RPMI8226 (cell line): ENCODE measurements at places on chromosomes 3 and 15.

- DNase-seq = no peak
Observed at GRCh38 chr3:64009528-64009927, 13.8 kb downstream of the PSMD6 start.

GRCh38 chr3:46325645-46326300, 28.1 kb upstream of the CCR2 start:
- peak; percentile 20 for DNase-seq

DNA sequence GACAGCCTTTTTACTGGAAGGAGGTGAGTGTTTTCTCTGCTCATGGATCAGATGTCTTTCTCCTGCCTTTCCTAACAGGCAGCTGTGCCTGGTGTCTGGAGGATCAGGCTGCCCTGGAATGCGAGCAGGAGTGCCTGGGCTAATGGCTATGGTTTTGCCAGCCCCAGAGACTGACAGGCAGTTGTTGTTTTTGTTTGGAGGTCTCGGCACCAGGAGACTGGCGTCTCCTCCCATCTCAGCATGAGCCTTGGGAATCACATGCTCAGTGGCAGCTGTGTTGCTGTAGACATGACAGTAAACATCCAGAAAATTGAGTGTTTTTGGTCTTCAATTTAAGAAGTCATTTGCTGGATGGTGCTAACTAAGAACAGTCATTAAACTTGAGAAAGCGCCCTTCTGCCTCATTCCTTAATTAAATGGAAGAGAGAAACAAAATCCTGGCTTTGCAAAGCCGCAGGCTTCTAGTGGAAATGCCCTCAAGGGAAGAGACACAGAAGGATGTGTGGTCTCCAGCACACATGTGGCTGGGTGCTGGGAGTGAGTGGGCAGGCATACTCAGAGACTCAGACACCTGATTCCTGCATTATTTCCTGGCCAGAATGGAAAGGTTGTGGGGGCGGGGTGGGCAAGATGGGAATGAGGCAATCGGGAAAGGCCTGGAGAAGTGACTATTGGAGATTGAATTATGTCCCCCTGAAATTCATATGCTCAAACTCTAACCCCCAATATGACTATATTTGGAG, 97.0 kb upstream of the NMNAT3 start:
- no peak for DNase-seq

DNA sequence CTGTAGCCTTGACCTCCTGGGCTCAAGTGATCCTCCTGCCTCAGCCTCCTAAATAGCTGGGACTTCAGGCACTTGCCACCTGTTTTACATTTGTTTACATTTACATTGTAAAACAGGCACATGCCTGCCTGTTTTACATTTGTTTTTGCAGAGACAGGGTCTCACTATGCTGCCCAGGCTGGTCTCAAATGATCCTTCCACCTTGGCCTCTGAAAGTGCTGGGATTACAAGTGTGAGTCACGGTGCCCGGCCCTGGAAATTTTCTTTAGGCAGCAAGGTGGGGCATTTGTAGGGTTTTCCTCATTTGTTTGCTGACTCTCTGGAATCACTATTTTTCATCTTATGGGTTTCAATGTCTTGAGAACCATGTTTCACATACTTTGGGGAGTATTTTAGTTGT, 25.0 kb downstream of the PIF1 start:
- no peak for DNase-seq

GRCh38 chr15:58604455-58604923, 145.0 kb downstream of the ADAM10 start:
- no peak for DNase-seq

DNA sequence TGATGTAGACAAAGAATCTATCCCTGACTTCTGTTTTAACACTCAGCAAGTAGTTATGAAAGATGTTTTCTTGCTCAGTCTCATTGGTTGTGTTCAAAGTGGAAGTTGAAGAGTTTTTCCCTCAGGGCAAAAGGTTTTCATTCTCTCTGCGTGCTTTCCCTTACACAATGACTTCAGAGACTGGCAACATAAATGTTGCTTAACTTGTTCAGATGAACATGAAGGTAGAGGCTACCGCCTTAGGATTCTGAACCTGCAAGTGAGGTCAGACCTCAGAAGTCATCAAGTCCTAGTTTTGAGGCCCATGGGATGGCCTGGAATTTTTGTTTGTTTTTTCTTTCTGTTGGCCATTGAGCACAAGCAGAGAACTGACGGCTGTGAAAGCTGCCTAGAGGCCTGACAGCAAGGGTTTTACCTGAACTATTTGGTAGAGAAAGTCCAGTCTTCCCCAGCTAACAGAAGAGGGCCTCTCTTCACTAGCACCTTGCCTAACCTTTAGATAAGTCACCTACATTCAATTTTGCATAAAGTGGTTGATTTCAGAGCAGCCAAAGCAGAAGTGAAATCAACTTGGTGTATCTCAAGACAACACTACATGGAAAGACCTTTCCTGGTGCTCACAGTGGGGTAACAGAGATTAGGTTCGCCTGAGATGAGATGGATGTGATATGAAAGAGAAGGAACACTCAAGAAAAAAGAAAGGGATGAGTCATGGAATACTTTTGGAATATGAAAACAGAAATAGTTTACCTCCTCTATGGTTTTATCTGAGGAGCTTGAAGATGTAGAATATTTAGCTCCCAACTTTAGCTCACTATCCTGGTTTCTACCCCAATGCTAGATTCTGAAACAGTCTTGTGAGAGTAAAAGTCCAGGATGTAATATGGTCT, 53.6 kb upstream of the AP4E1 start:
- DNase-seq = no peak

GRCh38 chr3:193714523-193715137, 121.6 kb downstream of the OPA1 start:
- no peak for DNase-seq

DNA sequence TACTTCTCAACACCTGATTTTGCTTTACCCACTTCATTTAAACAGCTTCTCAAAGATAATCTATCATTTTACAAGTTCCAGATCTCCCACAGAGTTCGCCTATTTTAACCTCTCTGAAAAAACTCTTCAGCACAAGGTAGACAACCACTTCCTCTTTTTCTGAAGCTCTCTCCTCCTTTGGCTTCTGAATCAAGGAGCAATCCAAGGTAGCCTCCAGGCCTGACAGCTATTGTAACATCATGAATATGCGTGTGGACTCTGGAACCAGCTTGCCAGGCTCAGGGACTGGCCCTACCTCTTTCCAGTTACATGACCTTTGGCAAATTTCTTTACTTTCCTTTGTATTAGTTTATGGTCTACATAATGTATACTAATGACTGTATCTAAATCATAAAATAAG, 405.9 kb upstream of the ZNF385D start:
- DNase-seq = peak; percentile 7

- DNase-seq = no peak
Observed at GRCh38 chr3:191244242-191244867, 45.3 kb downstream of the OSTN start.

GRCh38 chr15:33086500-33087121, 107.9 kb downstream of the FMN1 start:
- DNase-seq = peak; percentile 49

- peak; percentile 30 for DNase-seq
Observed at GRCh38 chr15:65376767-65377104, 1.1 kb downstream of the IGDCC3 start.

DNA sequence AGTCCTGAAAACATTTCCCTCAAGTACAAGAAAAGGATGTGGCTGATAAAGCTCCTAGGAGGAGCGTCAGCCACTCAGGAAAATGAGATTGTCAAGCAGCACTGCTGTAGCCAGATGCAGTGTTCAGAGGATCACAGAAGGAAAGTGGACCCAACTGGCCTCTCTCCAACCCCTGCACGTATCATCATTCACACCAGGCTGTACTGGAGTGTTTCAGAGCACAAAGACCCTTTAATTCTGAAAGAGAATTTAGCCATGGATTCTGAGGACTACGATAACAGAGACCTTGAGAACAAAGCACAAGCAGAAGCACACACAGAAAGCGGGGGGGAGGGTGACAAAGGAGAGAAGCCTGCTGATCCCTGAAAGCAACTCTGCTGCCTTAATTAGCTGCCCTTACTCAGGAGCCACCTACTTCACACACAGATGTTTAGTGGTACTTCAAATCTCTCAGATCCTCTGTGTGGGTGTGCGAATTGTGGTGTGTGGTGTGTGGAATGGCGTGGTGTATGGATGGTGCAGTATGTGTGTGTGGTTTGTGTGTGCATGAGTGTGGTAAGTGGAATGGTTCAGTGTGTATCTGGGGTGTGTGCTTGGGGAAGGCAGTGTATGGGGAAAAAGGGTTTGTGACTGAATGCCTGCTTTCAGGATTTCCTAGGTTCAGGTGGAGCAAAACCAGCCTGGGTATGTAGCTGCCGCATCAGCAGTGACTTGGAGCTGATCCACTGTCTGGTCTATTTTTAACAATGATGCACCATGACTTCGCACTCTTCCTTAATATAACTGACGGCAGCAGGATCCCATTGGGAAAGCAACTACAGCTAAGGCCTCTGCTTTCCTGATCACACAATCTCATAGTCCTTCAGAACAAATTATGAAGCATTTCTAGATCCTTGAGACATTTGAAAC, 192.5 kb downstream of the RSL24D1 start:
- no peak for DNase-seq

DNA sequence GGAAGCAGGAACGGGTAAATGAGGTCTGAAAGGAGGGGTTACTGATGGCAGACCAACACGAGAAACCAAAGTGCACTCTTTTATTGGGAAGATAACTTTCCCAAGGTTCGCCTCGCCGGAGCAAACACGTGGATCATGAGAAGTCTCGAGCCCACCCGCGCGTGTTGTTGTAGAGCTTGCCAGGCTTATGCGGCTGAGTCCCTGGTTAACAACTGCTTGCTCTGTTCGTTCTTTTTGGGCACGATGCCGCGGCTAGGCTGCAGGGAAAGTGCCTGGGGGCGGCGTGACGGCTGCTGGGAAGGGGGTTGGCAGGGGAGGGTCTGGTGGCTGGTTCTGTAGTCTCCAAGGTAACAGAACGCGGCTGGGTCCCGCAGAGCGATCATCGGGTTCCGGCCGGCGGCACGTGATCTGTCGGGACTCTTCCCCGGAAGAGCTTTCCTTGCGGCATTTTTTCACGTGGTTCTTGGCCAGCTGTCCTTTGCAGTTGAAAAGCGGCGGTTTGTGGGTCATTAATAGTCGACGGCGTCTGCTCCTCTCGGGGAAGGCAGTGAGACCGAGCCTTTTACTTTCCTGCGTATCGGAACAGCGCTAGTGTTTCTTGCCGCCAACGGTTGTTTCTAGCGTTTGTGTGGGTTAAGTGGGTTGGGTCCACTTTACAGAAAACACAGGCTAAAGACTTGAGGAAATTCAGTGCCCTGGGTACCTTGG, 1.5 kb downstream of the MGA start:
- peak; percentile 85 for DNase-seq

DNA sequence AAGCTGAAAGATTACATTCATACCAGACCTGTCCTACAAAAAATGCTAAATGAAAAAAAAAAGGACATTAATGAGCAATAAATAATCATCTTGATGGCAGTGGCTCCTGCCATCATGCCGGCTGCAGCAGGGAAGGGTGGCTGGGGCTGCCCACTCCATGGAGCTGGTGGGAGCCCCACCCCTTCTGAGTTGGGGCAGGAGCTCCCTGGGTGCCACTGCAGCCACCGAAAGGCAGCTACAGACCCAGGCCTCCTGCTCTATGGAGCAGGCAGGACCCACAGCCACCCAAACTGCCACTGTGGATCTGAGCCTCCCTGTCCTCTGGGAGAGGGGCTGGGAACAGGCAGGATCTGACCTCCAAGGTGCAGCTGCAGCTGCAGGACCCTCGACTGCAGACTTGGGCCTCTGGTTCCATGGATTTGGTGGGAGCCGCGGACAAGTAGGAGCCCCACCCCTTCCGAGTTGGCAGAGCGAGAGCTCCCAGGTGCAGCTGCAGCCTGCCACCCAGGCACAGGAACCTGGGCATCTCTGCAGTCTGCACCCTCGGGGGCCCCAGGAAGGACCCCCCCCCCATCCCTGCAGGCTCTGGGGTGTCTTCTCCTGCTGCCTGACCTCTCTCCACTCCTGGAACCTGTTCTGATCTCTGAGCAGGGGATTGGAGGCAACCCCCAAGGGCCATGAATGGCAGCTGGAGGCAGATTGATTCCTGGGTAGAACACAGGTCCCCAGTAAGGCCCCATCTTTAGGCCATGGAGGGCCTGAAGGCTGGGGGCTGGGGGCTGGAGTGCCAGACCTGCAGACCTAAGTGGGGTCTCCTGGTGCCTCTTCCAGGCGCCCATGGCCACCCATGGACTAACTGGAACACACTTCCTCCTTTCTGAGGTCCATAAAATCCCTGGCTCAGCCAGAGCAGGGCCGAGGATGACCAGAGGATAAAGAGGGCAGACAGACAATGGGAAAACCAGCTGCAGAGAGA, 70.4 kb upstream of the TTC14 start:
- DNase-seq = no peak

DNA sequence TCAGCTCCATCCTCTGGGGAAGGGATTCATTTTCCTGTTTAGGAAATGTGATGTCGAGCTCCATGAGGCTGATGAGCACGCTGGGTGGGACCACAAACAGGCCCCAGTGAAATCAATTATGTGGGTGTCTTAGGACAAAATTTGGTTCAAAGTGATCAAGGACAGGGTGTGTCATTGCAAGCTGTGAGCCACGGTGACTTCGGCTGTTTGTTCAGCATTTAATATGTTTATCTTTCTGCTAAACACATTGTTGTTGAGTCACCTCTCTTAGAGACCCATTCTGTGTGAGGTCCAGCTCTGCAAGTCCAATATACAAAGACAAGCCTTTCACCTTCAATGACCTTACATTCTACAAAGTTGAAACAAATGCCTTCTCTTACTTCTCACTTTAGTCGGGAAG, 41.3 kb downstream of the SSR3 start:
- no peak for DNase-seq

- DNase-seq = no peak
Observed at GRCh38 chr15:25797936-25798901, 64.9 kb downstream of the ATP10A start.

DNA sequence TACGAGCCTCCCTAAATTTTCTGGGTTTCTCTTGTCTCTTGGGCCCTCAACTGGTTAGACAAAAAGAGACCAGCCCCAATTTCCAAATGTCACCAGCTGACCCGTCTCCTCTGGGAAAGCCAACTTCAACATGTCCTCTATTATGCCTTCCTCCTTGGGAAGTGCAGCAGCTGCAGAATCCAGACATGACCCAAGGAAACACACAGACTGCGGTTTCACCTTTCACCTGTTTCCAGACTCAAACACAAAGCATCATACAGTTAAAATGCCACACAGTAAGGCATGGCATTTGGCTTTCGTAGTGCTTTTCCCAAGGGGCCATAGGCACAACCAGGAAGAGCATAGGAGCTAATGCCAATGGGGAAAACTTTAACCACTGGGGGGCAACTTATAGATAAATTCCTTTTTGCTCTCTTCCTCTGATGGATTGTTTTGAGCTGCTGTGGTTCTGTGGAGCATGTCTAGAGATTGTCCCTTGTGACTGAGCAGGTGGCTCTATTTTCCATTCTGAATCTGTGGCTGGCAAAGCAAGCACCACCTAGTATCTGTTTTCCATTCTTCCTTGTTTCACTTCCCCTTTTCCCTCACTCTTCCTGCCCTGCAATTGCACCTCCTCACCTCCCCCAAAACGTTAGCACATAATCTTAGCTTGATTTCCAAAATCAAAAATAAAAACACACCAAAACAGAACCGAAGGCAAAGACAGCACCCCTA, 49.3 kb downstream of the HHLA2 start:
- DNase-seq = peak; percentile 15
